ENCODE measurements at places on chromosomes 7 and 10. TPM values are rescaled to one million over a fixed set of nuclear protein-coding genes. Genes with fewer than 3 reads are reported as not detected.

- peak; percentile 58 for DNase-seq
Measured at GRCh38 chr7:464454-465401, 54.9 kb downstream of the PDGFA start.

- DNase-seq: no peak
Measured at GRCh38 chr10:60029475-60029874, 123.1 kb upstream of the CCDC6 start.

Gene GNGT1
- not detected for total RNA-seq

DNA sequence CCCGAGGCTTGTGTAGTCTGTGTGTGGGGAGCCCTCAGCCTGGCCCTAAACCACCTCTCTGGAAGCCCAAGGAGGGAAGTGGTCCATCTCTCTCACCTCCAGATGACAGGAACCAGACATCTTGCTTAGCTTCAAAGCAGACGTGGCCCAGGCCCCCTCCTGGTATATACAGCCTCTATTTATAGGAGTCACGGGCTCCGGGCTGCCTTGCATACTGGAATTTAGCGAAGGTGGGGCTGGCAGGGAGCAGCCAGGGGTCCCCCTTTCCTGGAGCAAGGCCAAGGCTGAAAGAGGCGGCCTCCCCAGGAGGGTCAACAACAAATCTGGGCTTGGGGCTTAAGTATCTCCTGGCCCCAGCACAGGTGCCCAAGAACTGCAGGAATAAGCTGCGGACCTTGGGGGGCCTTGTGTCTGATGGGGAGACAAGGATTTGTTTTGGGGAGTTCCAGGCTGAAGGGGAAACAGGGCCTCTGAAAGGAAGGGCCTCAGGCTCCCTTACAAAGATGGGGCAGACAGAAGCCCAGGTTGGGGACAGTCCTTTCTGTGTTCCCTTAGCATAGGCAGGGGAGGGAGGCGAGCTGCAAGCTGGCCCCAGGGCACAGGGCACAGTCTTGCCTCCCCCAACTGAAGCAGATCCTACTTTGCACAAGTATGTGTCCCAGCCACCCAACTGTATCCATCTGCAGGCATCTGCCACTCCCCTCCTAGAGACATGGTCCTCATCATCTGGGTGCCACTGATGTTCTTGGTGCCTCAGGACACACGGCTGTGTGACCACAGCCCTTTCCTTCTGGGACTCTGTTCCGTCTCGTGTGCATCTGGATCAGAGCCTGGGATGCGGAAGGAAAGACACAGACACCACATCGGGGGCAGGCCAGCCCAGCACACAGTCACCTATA is 11.9 kb downstream of the ZCCHC24 start:
- no peak for DNase-seq

- no peak for DNase-seq
Measured at GRCh38 chr7:100017300-100017699, 1.9 kb downstream of the ZKSCAN1 start.

Data from LHCN-M2 (cell line).